ENCODE measurements at places on chromosomes 3 and 15.

- DNase-seq: peak; percentile 38
Observed at GRCh38 chr3:67790043-67790442, 135.6 kb upstream of the SUCLG2 start.

DNA sequence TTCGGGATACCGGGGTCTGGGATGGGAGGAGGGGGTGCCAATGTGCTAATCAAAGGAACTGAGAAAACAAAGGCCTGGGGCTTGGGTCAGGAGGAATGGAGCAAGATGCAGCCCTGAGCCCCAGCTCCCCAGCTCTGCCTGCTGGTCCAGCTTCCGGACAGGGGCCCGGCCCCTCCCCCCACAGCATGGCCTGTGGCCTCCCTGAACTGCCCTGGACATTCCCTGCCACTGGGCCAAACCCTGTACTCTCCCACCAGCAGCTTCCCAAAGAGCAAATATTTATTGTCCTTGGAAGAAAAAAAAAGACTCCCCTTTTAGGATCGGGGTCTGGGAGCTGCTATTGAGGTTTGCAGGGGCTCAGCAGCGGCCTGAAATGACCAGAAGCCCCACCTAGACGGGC, 5.7 kb upstream of the MYL3 start:
- DNase-seq: no peak

GRCh38 chr3:69322158-69322509, 63.8 kb downstream of the FRMD4B start:
- no peak for DNase-seq

DNA sequence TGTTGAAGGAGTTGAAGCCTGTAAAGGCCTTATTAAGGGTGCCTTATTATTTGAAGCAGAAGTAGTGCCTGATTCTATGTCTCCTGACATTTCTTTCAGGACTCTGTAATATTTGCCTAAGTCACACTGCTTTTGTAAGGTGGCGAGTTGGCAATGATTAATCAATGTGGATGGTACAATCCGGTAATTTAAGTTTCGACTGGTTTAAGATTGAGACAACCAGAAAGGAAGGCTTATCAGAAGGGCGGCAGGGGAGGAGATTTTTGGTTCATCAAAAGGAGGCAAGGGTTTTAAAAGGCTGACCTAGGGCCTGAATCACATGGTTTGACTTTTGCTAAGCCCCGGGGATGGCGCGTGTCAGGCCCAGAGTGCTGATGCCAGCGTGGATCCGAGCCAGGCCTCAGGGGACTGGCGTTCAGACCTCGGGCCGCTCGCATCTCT, 830 bp upstream of the RNF13 start:
- DNase-seq: no peak

DNA sequence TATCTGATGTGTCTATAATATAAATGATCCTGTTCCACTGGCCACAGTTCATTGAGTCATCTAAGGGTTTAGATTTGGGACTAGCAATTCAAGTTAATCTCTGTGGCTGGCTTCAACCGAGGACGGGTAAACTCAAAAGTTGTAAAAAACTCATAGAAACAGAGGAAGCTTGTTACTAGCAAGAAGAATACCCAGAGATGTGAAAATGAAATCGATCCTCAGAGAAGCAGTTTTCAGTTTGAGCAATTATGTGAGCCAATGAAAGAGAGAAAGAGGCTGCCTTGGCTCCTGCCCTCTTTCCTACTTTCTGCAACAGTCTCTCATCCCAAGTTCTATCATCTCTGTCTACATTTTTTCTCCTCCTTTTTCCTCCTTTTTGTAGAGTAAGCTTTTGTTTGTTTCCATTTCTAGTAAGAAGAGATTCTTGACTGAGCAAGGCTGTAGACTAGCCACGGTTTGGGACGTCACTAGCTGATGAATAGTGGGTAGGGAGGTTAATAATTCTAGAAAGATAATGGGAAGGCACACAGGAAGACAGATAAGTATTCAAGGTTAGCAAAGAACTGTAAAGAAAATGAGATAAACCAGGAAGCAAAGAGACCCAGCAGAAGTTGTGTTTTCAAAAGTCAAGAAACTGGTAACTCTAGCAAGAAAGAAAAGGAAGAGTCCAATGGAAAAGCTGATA, 298.9 kb upstream of the NR2F2 start:
- no peak for DNase-seq

DNA sequence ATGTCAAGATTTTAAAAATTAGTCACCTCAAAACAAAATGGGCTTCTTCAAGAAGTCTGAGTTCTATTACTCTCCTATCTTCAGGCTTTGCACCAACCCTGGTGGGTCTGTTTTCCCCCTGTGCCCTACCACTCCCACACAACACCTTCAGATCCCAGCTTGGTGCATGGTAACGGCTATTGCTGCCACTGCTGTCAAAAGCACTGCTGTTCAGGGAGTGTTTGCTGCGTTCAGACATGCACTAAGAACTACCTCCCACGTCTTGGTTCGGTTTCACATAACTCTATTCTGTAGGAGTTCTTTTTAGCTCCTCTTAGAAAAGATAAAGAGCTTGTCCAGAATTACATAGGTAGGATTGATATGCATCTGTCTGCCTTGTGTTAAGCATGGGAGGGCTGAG, 799.2 kb downstream of the NR2F2 start:
- no peak for DNase-seq
